EH (cell line): ENCODE measurements at places on chromosomes 4 and X.

DNA sequence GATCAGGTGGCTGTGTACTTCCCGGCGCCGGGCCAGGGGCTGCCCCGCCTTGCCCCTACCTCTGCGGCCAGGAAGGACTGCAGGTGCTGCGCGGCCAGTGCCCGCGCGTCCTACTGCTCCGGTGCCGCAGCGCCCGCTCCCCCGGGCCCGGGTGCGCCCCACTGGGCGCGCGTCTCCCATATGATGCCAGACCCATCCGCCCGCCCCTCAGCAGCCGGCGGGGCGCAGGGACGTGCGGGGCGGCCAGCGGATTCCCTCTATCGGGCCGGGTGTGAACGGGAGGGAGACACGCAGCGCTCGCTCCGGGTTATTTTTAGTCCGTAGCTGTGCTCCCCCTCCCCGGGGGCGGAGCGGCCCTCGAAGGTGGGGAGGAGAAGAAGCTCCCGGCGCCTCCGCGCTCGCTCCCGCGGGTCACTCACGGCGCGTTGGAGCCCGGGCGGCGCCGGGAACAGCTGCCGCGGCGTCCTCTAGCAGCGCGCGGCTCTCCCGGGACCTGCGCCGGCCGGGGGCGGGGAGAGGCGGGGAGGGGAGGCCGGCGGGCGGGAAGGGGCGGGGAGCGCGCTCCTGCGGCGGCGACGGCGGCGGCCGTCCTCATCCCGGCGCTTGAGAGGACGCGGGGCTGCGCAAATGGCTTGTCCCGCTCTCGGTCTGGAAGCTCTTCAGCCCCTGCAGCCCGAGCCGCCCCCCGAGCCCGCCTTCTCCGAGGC lies 103.6 kb downstream of the UCHL1 start:
- DNase-seq = peak; percentile 85

GRCh38 chr4:173539986-173540385 lies 10.0 kb upstream of the HAND2 start:
- no peak for DNase-seq

DNA sequence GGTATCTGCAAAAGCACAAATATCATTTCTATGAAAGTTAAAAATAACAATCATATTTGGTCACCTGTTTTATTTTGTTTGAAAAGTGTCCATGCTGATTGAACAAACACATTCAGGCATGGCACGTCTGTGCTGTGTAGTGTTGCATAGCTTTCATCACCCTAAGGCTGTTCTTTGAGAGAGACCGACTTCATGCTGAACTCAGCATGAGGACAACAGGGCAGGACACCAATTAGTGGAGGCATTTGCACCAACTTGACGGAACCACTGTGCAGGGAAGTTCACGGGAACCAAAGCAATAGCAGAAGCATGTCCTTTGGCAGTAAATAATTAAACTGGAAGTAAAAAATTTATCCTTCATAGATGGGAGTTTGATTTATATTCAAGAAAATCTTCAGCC lies 158.4 kb upstream of the SLC7A11 start:
- no peak for DNase-seq

DNA sequence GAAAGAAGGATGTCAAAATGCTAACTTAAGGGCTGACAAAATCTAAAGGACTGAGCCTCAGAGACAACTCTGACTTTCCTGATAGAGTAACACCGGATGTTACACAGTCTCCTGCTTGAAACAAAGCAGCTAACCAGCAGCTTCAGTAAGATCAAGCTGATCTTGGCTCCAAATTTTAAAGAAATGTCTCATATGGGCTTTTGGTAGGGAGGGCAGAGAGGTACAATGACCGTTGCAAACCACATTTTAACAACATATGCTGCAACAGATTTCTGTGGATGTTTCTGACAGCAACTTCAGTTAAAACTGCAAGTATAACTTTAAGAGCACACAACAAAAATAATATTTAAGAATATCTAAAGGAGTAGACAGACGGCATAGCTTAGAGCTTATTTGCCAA lies 9.1 kb downstream of the RPGR start:
- DNase-seq = no peak

GRCh38 chr4:169418846-169419245 lies 148.1 kb upstream of the SH3RF1 start:
- peak; percentile 51 for DNase-seq

- peak; percentile 54 for DNase-seq
Observed at GRCh38 chrX:63754136-63754859, 30.7 kb downstream of the ARHGEF9 start.

GRCh38 chr4:113955411-113955810 lies 24.0 kb downstream of the ARSJ start:
- no peak for DNase-seq

GRCh38 chr4:172716291-172716690 lies 452.3 kb upstream of the GALNT7 start:
- no peak for DNase-seq

DNA sequence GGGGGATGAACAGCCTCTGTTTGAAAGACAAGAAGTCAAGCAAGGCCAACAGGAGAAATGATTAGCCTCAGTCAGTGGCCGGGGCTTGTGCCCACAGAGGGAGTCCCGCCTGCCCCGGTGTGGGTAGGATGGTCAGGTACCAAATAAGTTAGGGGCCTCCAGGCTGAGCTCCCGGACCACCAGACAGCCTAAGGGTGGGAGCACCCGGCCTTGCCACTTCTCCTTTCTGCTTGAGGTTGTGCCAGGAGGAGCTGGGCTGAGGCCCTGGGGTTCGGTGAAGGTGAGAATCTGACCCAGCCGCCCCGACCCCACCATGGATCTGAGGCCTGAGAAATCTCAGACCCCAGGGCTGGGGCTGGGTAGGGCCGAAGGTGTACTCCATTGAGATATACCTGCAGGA lies 48.8 kb downstream of the EFNB1 start:
- no peak for DNase-seq

DNA sequence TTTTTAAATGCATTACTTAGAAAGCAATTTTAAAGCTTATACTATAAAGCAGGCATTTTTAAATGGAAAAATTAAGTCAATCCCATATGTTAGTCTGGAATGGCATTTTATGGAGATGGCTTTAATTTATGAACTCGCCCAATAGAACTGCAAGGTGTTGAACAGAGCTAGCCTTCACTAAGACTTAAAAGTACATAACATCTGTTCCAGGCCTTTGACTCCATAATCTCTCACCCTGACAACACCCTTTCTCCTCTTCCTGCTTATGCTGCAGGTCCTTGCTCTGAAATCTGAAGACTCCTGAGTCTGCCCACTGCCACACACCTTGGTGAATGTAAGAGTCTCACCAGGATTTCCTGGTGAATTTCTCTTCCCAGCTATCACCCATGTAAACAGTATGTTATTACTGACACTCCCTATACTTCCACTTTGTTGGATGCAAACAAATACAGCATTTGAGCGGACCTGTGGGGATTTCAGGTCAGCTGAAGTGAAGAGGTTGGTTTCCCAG lies 17.7 kb upstream of the SLC39A8 start:
- no peak for DNase-seq

- no peak for DNase-seq
Observed at GRCh38 chr4:183729069-183729406, 69.9 kb downstream of the TRAPPC11 start.

- DNase-seq = peak; percentile 22
Observed at GRCh38 chr4:169128902-169129301, 118.8 kb upstream of the CBR4 start.

DNA sequence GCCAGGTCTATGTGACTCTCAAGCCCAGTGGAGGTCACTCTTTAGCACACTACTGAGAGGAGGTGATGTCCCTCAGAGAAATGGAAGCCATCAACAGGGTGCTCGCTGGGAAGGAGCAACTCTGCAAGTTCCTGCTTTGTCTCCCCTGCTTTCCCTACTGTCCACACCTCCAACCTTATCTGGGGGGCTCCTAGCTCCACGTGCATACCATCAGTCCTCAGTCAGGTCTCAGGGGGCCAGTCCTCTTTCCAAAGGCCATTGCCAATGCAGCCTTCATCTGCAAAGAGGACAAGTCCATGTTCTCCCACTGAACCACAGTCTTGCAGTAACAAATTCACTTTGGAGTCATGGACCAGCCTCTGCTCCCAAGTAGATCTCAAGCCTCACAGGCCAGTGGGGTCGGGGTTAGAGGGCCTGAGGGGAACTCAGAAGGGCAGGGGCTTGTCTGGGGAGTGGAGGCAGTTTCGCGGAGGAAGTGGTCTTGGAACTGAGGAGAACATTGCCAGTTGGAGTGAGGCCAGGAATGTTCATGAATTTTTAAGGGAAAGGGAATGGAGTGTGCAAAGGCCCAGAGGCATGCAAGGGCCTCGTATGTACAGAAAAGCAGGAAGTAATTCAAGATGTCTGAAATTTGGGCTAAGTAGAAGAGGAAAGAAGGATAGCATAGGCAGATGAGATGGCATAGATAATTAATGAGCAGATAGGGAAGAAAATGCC lies 8.9 kb downstream of the RTL5 start:
- DNase-seq = no peak

DNA sequence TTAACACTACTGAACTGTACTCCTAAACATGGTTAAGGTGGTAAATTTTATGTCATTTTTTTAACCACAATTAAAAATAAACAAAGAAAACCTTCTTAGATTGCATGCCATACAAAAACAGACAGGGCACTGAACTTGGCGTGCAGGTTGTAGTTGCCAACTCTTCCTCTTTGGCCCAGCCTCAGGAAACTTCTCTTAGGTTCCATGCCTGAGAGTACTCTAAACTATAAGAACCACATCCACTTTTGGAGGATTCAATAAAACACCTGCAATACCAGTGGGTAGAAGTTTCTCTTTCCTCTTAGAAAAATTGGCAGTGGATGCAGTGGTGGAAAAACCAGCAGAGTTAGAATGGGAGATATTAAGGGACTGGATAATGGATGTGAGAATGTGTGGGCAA lies 103.4 kb downstream of the LUZP4 start:
- no peak for DNase-seq

GRCh38 chr4:52989865-52990264 lies 127.7 kb downstream of the RASL11B start:
- DNase-seq = no peak

DNA sequence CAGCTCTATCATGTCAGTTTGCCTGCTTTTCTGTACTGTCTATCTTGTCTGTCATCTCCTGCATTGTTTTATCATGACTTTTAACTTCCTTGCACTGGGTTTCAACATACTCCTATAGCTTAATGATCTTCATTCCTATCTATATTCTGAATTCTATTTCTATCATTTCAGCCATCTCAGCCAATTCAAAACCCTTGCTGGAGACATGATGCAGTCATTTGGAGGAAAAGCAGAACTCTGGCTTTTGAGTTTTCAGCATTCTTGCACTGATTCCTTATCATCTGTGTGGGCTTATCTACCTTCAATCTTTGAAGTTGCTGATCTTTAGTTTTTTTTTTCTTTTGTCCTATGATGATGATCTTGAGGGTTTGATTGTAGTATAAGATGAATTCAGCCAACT lies 493.8 kb upstream of the GALNT7 start:
- no peak for DNase-seq

- DNase-seq = no peak
Observed at GRCh38 chr4:80694171-80694570, 336.3 kb upstream of the BMP3 start.

DNA sequence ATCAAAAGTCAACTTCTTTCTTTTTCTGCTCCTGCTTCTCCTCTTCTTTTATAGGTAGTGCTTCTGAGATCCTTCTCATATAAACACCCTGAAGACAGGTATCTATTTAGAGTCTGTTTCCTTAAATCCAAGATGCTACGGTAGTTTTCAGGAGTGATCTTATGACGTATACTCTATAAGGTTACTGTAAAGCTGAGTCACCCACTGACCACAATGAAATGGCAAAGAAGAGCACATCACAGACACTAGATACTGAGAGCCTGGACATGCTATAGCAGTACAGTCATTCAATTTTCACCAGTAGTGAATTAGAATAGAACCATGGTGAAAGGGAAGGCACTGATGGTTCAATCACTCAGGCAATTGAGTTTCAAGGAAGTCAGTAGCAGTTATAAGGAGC lies 412.5 kb downstream of the ADAM29 start:
- peak; percentile 57 for DNase-seq

- DNase-seq = peak; percentile 54
Observed at GRCh38 chr4:74181219-74181618, 23.3 kb downstream of the MTHFD2L start.

DNA sequence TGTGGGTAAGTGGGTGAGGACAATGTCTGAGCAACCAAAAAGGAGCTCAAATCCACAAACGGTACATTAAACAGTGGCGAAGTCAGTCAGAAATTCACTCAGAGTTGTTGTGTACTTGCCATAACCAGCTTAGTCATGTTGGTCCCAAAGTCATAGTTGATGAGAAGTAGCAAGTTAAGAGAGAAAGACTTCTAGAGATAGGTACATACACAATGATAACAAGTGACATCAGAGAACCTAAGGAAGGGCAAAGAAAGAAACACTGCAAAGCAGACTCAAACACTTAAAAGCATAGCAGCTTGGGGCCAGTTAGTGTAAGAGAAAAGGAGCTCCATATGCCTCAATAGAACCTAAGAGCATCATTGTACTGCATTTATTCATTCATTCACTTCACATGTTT lies 30.2 kb downstream of the DYNLT3 start:
- no peak for DNase-seq

- DNase-seq = no peak
Observed at GRCh38 chrX:129510331-129510730, 13.0 kb downstream of the SMARCA1 start.

DNA sequence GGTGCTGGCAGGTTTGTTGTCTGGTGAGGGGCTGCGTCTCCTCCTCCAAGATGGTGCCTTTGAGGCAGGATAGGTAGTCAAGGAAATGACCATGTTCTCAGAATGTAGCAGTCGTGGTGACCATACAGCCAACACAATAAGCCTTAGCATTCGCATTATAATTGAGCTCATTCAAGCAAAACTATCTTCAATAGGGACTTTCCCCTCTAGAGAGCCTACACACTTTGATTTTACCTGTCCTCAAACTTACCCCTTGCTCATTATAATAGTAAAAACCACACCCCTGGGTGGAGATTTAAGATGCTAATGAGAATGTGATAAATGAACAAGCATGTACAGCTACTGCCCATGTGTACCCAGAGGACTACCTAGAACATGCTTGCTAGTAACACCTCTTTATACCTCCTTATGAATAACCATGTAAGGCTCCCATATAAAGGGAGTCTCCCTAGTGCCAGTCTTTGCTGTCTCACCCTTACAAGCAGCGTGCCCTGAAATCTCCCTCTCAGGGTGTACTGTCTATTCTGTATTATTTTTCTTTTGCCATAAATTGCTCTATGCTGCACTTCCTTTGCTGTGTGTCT lies 48.2 kb downstream of the FGFBP1 start:
- no peak for DNase-seq

GRCh38 chr4:53767482-53767881 lies 176.2 kb upstream of the LNX1 start:
- DNase-seq = peak; percentile 91

DNA sequence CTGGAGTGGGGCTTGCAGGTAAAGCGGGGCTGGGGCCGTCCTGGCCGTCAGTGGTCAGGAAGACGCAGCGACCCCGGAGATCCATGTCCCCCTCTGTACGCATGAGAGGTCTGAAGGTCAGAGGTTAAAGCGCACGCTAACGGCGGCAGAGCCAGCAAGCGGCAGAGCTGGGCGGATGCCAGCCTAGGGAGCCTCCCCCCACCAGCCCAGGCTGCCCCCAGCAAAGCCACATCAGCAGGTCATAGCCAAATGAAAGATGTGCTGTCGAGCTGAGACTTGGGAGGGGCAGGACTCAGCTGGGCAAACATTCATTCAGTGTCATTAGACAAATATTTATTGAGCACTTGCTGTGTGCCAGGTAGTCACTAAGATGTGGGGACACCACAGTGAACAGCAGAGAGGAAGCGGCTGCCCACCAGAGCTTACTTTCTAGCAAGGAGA lies 593 bp upstream of the JAKMIP1 start:
- no peak for DNase-seq
